ENCODE measurements at places on chromosomes 2 and 18. TPM values are rescaled to one million over a fixed set of nuclear protein-coding genes. Genes with fewer than 3 reads are reported as not detected.

CD302 gene
- total RNA-seq: 23.0 TPM

MYCN gene
- not detected for total RNA-seq

ADRA2B gene
- under 0.01 TPM for total RNA-seq

MALL gene
- 442 TPM for total RNA-seq

ASB18 gene
- total RNA-seq: not detected

ERBB4 gene
- total RNA-seq: 0.16 TPM

FAM237A gene
- not detected for total RNA-seq

NDC80 gene
- 5.0 TPM for total RNA-seq

UGT1A1 gene
- not detected for total RNA-seq

CFAP65 gene
- total RNA-seq: not detected

PLA2R1 gene
- 27.0 TPM for total RNA-seq

SAG gene
- total RNA-seq: not detected

KHK gene
- total RNA-seq: 1.7 TPM

CPS1 gene
- 35.7 TPM for total RNA-seq

MEIS1 gene
- total RNA-seq: 78.2 TPM

ASXL3 gene
- not detected for total RNA-seq

PSTPIP2 gene
- total RNA-seq: 6.4 TPM

BCL11A gene
- total RNA-seq: 0.09 TPM

MPPE1 gene
- total RNA-seq: 24.0 TPM

ZNF804A gene
- 12.9 TPM for total RNA-seq

RAD51AP2 gene
- not detected for total RNA-seq

SLC8A1 gene
- 112 TPM for total RNA-seq

ANKRD30B gene
- 2.7 TPM for total RNA-seq

RHOB gene
- 82.0 TPM for total RNA-seq

EVA1A gene
- 25.2 TPM for total RNA-seq

AGBL5 gene
- total RNA-seq: 17.5 TPM

MROH2A gene
- total RNA-seq: under 0.01 TPM

IL18R1 gene
- 6.8 TPM for total RNA-seq

CFC1 gene
- total RNA-seq: not detected

LYPD6 gene
- total RNA-seq: not detected

KCNS3 gene
- not detected for total RNA-seq

AKAIN1 gene
- not detected for total RNA-seq
